ENCODE measurements at places on chromosomes 2 and 18. TPM values are rescaled to one million over a fixed set of nuclear protein-coding genes. Genes with fewer than 3 reads are reported as not detected.
A peak's percentile ranks its signal among the peaks of the same experiment; 100 is the strongest.

The CERKL gene
- polyA plus RNA-seq, result not detected

DNA sequence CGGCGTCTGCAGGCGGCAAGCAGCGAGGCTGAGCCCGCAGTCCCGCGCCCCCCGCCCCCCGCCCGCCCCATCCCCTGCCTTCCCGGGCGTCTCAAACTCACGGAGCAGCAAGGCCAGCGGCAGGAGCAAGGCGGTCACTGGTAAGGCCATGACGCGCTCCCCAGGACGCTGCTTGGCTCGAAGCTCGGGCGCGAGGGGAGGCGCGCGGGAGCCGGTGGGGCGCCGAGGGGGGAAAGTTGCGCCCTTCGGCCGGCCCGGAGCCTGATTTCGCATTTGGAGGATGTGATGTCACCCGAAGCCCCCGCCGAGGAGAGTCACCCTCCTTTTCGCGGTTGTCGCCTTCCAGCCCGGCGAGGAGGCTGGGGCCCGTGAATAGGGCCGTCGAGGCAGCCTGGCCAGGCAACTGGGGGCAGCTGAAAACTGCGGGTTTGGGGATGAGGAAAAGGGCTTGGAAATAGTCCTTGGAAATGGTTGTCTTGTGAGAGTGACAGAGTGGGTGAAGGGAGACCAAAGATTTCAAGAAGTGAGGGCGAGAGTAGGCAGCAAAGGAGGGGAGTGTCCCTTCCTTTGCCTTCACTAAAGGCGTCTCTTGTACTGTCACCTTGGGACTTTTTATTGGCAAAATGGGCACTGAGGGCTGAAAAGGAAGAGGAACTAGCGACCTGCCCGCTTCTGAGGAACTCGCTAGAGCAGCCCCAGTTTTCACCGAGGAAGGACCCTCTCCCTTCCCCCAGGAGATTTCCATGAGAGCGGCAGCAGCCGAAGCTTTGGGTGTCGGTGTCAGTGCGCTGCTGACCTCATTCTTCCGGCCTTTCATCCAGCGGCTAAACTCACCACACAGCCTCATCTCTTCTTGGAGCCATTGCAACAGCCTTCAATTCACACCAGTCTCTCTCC, at the start of gene CD8A:
Gene CD8A, minus strand, starts transcription at position 238 of the 897 bp plus-strand sequence. Its CDS starts 88 bp downstream, at position 150.
- peak; percentile 11 for DNase-seq

DNA sequence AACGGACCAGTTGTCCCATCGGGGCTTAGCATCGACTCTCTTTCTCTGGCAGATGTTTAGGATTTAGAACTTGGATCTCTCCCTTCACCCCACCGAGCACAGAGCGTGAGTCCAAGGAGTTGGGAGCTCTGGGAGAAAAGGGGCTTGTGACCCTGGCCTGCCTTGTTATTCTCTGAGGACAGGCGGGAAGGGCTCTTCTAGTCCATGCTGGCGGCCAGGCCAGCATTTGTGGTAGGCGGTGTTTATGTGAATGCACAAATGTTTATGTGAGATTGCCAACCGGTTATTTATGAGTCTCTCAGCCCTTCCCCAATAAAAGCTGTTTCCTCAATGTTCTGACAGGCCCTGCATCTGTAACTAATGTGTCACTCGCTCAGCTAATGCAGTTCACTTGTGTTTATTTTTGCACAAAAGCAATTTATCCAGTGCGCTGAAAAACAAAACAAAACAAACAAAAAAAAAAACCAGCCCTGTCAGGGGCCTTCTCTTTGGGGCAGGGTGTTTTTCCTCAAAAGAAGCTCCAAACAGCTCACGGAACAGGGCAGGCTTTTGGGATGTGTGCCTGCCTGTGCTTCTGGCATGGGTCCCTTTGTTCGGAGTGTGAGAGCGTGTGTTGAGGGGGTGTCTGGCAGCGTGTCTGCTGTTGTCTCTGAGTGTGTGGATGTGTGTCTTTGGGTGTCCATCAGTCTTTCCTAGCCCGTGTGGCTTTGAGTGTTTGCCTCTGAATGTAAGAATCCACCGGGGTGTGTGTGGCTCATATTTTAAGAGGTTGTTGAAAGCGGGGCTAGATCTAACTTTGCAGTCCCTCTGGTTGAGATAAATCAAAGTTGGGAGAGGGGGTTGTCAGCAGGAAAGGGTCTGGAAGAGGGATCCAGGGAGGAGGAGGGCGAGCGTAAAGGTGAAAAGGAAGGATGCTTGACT, 52.8 kb upstream of the HAAO start:
- DNase-seq, result peak; percentile 88

GRCh38 chr2:169776252-169776761, 22.4 kb upstream of the SSB start:
- peak; percentile 21 for DNase-seq

DNA sequence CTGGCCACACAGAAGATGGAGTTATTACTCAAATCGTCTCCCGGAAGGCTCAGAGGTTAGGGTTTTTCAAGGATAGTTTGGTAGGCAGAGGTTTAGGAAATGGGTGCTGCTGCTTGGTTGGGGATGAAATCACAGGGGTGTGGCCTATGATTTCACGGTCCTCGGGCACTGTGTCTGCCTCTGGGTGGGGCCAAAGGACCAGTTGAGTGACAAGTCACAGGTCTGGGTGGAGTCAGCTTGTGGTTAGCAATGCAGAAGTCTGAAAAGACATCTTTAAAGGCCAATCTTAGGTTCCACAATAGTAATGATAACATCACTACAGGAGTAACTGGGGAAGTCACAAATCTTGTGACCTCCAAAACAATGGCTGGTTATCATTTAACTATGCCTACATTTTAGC, 387.8 kb downstream of the ZNF521 start:
- DNase-seq, result no peak

GRCh38 chr18:49161627-49162026, 210.9 kb upstream of the SMAD7 start:
- peak; percentile 90 for DNase-seq

DNA sequence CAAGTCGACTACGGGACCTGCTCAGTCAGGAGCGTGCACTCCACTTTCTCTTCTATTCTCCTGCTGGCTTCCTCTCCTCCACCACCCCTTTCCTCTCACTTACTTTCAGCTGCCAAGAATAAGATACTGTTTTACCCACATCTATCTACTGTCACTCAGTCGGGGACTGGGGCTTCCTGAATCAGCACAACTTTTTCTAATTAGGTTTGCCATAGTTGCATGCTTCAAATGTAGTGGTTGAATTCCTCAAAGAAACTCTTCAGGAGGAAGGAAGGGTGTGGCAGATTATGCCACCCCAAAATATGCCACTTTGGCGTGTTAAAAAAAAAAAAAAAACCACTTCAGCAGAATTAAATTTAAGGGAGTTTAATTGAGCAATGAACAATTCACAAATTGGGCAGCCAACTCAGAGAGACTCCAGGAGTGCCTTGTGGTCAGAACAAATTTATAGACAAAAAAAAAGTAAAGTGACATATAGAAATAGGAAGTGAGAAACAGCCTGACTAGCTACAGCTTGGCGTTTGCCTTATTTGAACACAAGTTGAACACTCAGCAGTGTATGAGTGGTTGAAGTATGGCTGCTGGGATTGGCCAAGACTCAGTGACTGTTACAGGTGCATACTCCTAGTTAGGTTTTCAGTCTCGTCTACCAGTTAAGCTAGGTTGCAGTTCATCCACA, 32.5 kb upstream of the RMDN2 start:
- DNase-seq, result no peak

DNA sequence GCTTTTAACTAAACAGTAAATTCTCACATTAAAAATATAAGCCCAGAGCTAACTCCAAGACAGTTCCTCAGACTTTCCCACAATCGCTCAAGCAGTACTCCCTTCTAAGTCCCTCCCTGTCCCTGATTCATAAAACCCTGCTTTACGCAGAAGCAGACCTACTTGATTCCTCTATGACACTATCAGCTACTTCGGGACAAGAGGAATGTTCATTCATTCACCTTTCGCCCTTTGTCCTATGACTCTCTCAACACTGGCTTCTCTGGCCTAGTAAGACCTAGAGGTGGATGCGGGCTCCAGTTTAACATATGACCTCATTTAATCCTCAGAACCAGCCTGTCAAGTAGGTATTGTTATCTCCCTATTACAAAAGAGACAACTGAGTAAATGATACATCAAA, 10.2 kb downstream of the LPIN2 start:
- DNase-seq, result no peak

DNA sequence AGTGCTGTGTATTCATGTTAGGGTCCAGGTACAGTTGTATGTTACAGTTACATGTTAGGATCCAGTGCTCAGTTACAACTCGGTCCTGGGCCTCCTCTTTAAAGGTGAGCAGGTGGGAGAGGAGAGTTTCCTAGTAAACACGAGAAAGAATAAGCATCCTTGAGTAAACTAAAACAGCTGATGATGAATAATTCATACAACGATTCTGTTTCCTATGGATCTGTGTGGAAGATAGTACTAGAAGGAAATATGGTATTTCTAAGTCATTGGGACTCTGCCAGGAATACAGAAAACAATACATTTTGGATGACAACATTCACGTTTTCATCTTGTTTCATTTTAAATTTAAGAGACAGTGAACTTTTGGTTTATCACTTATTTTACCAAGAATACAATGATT, 29.5 kb downstream of the SNTG2 start:
- no peak for DNase-seq

GRCh38 chr2:168165985-168166901, 81.2 kb downstream of the STK39 start:
- DNase-seq, result no peak

DNA sequence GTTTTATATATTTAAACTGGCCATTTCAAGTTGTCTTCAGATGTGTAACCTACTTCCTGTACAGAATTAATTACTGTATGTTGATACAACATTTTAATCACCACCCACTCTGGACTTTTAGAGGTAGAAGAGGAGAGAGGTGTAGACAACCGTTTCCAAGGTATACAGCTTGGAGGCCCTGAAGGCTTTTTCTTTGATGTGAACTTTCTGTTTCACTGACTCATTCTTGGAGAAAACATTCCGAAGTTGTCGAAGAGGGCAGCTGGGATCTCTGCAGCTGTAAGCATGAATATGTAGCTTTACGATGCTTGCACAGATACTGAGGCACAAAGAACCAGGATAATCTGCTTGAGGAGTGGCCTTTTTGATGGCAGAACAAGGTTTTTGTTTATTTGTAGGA, 137.0 kb downstream of the NCKAP5 start:
- DNase-seq, result peak; percentile 55

DNA sequence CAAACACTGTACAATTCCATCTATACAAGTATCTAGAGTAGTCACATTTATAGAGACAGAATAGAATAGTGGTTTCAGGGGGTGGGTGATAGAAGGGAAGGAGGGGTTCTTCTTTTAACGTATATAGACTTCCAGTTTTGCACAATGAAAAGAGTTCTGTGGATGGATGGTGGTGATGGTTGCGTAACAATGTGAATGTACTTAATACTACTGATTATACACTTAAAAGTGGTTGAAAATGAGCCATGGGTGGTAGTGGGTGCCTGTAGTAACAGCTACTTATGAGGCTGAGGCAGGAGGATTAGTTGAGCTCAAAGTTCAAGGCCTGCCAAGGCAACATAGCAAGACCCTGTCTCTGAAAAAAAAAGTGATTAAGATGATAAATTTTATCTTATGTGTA, 85.8 kb downstream of the SETBP1 start:
- no peak for DNase-seq

DNA sequence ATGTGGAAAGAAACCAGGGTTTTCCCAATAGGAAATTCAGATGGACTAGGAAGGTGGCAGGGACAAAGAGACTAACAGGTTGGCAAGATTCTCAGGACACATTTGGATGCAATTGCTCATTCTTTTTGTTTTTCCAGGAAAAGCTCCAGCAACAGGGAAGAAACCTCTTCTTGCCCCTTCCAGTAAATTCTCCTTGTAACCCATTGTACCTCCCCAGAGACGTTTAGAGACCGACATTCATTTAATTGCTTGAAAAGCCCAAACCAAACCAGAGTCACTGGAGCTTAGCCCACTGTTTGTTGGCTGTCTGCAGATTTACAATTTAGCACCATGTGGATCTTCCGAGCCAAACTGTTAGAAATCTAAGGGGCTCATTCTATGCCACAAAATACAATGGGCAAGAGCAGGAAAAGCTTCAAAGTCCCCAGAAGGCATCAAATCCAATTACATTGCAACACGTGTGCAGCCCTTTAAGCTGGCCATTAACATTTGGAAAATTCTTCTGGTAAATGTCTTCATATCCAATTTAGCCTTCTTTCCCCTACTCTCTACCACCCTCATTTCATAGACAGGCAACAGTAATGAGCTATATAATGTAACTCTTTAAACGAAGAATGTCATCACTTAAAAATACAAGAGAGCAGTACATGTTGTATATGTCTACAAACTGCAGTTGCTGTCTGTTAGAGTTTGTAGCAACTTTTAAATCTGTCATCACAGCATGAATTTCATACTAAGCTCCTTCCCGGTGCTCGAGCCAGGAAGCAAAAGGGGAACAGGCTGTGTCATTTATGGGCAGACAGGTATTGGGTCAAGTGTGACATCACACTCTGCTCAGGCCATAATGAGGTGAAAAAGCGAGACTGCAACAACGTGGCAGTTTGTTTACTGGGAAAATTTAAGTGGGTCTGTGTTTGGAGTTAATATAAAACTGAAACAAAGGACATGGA, 235.6 kb upstream of the HNRNPA3 start:
- no peak for DNase-seq

GRCh38 chr2:136025057-136025973, 39.9 kb upstream of the DARS1 start:
- peak; percentile 28 for DNase-seq

- no peak for DNase-seq
These were observed 127.3 kb upstream of the PIEZO2 start for GRCh38 chr18:11276678-11277077.

- DNase-seq, result no peak
These were observed 283.2 kb upstream of the MGAT5 start for GRCh38 chr2:133970641-133971040.

GRCh38 chr2:208415897-208416296, 9.3 kb downstream of the PTH2R start:
- no peak for DNase-seq

DNA sequence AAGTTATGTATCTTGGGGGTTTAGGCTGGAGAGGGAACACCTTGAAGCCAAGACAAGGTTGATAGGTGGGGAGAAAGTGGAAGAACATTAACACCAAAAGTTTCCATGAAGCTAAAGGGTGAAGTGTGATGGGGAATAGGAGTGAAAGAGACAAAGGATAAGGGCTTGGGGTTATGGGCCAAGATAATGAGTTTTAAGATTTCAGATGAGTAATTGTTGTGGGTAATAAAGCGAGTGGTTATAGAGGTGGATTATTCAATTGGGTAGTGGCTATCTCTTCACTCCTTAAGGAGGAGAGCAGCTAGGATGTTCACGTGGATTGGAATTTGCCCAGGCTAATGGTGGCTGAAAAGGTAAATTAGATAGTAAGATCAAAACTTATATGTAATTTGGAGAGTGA, 29.8 kb downstream of the EML4 start:
- DNase-seq, result no peak

All from IMR-90 (cell line).